ENCODE measurements at places on chromosomes 5 and 9.

GRCh38 chr9:113638490-113638889 is 175.0 kb downstream of the RGS3 start:
- DNase-seq: no peak

- no peak for DNase-seq
Observed at GRCh38 chr5:81545911-81546310, 152.0 kb upstream of the ACOT12 start.

- DNase-seq: no peak
Observed at GRCh38 chr9:95225076-95225725, 92.3 kb downstream of the FANCC start.

DNA sequence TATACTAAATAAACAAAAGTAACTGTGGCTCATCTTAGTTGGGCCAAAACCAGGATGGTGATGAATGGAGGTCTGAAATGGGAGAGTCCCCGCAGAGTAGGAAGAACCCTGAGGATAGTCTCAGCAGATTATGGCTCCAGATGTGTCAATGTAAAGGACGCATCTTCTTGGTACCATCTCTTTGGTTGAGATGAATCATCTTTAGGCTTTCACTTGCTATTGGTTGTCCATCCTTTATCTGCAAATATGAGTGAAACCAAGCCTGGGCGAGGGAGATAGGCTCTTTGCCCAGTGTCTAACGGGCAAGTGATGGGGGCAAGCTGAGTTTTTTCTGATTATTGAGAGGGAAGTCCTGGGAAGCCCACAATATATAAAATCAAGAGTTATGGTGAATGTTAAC is 19.4 kb upstream of the LCP2 start:
- no peak for DNase-seq

GRCh38 chr5:15203376-15203775 is 296.6 kb upstream of the FBXL7 start:
- no peak for DNase-seq

DNA sequence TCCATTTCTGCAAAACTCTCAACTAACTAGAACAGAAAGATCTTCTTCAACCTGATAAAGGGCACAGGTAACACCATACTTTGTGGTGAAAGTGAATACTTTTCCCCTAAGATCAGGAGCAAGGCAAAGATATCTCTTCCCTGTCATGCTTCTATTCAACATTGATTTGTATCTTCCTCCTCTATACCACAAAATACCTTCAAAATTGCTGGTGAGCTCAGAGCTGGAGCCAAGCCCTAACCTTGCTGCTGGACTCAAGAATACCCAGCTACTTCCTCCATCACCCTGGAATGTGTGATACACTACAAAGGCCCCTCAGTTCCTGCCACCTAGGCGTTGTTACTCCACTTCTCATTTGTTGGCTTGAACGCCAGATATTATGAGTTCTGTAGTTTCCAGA is 499.0 kb downstream of the ACTL7B start:
- no peak for DNase-seq

DNA sequence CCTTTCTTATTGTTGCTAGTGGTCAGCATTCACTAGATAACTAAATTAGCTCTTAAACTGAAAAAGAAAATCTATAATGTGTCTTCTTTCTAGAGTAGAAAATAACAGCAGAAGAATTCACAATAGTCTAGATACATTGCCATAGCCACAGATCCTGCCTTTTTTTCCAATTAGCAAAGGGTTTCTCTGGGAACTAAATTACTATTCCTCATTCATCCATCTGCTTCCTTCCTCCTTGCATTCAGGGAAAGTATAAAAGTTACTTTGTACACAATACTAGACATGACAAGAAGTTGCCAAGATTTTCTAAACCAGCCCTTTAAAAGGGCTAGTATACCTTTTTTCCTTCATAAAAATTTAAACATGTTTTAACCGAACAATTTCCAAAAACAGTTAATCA is 21.2 kb upstream of the WDR41 start:
- no peak for DNase-seq

GRCh38 chr9:27929841-27930240 is 356.6 kb upstream of the C9orf72 start:
- DNase-seq: no peak

GRCh38 chr5:162243651-162244050 is 176.1 kb downstream of the GABRG2 start:
- DNase-seq: no peak

- DNase-seq: peak; percentile 22
Observed at GRCh38 chr9:96450613-96451528, 902 bp downstream of the HABP4 start.

DNA sequence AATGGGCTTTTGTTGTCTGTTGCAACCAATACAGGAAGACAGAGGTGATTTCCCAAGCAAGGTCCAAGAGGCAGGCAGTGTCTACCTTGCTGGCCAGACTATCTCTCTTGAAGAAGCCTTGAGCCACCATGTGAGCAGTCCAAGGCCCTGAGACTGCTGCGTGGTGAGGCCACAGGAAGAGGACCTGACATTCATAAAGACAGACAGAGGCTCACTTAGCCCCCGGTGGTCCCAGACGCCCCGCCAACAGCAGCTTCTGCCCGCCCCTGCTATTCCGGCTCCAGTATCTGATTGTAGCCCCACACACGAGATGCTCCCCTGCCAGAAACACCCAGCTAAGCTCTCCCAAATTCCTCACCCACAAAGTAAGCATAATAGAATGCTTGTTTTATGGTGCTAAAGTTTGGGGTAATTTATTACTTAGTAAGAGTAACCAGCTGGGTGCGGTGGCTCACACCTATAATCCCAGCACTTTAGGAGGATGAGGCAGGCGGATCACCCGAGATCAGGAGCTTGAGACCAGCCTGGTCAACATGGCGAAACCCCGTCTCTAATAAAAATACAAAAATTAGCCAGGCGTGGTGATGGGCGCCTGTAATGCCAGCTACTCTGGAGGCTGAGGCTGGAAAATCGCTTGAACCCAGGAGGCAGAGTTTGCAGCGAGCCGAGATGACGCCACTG is 22.8 kb upstream of the FUBP3 start:
- DNase-seq: no peak

- DNase-seq: no peak
Observed at GRCh38 chr5:78523314-78524193, 125.0 kb downstream of the LHFPL2 start.

DNA sequence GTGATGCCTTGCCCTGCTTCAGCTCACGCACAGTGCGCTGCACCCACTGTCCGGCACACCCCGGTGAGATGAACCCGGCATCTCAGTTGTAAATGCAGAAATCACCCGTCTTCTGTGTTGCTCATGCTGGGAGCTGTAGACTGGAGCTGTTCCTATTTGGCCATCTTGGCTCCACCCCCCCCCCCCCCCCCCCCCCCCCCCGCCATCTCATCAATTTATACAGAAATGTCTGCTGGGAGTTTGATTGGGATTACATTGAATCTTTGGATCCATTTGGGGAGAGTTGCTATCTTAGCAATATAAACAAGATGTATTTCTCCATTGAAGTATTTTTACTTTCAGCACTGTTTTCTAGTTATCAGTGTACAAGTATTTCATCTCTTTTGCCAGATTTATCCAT is 55.2 kb downstream of the RIC1 start:
- no peak for DNase-seq

DNA sequence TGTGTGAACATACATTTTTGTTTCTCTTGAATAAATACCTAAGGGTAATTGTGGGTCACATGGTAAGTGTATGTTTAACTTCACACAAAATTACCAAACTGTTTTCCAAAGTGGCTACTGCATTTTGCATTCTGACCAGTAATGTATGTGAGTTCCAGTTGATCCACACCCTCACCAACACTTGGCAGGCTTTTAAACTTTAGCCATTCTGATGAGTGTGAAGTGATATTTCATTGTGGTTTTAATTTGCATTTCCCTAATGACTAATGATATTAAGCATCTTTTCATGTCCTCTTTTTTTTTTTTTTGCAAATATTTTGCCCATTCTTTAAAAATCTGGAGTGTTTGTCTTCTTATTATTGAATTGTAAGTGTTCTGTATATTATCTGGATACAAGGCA is 53.5 kb upstream of the MAST4 start:
- DNase-seq: no peak

GRCh38 chr9:80968611-80969010 is 720.7 kb downstream of the TLE1 start:
- DNase-seq: no peak

DNA sequence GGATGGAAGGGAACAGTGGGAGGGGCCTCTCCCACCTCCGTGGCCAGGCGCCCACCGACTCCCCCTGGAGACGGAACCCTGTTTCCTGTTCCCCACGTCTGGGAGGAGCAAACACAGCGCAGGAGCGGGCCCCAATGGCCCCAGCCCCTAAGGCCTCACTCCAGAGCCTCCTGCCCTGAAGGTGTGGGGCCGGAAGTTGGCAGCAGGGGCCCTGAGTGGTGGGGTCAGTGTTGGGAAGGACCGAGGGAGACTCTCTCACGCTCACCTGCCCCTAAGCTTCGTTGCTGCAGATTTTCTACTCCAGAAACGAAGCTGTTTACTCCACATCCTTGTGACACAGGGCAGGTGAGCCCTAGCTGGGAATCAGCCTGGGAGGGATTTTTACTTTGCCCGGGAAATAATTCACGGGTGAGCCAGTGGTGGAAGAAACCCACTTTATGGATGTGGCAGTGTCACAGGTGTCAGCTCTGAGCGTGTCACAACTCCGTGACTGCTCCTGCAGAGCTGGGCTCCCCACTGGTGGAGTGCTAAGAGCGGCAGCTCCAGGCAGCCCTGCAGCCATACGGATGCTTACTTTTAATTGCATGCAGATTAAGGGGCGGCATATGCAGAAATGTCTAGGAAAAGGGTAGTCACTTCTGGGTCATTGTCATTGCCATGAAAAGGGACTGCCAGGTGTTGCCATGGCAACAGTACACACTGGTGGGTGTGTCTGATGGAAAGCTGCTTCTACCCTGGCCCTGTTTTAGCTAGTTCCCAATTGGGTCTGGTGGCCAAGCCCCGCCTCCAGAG is 77.5 kb upstream of the OLFM1 start:
- DNase-seq: no peak

GRCh38 chr5:133284306-133284705 is 232.5 kb downstream of the HSPA4 start:
- no peak for DNase-seq

GRCh38 chr5:96794757-96795156 is 13.0 kb downstream of the ERAP1 start:
- no peak for DNase-seq

DNA sequence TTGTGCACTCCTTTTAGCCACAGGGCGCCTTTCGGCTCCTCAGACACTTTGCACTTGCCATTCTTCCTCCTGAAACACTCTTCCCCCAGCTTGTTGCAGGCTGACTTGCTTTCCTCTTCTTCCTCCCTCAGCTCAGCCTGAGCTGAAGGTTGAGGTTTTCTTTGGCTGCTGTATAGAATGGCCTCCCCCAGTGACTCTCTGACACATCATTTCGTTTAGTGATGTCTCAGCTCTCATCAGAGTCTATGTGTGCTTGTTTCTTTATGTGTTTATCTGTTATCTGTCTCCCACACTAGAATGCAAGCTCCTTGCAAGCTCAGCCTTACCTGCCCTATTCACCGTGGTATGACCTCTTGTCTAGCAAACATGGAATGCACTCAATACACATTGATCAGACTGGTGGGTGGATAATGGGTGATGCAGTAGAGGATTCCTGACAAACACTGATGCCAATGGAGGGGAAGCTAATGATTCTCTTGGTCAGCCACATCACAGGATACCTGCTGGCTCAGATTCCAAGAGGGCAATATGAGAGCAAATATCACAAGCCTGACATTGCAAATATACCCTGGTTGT is 112.9 kb upstream of the STC2 start:
- no peak for DNase-seq

GRCh38 chr9:94772144-94772543 is 45.6 kb downstream of the AOPEP start:
- DNase-seq: no peak

- no peak for DNase-seq
Observed at GRCh38 chr5:17373814-17374556, 124.0 kb upstream of the TAF11L2 start.

DNA sequence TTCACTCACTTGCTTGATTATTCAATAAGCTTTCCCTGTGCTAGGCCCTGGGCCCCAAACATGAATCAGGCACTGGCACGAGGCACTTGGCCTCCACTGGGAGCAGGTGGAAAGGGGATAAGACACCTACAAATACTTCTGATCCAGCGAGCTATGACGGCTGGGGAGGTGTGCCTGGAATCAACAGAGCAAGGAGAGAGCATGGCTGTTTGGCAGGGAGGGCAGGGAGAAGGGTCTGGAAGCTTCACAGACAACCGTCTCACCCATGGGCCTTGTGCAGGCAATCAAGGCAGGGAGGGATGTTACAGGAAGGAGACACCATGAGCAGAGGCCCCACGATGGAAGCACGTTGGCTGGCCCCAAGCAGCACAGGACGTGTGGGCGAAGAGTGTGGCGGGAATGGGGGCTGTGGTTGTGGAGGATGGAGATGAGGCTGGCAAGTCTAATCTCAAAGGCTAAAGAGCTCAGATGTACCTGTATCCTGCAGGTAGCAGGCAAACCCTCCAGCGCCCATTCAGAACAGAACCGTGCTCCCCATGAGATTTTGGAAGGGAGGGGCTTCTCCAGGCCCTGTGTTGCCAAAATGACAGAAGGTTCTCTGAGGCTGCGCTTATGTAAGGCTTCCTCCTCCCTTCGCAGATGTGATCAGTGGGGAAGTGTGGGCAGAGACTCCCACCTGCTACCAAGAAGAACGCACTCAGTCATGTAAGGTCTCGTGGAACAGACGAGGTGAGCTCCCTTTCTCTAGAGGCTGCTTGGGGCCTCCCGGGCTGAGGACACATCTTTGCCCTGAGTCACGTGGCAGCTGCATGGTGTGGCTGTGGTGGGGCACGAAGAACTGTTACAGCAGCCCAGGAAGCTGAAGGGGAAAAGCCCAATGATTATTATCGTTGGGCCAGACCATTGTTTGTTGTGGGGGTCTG is 189.7 kb downstream of the DAB2IP start:
- no peak for DNase-seq

GRCh38 chr9:129312251-129313122 is 134.4 kb upstream of the IER5L start:
- DNase-seq: no peak

GRCh38 chr5:180428598-180428997 is 65.6 kb upstream of the CNOT6 start:
- no peak for DNase-seq

DNA sequence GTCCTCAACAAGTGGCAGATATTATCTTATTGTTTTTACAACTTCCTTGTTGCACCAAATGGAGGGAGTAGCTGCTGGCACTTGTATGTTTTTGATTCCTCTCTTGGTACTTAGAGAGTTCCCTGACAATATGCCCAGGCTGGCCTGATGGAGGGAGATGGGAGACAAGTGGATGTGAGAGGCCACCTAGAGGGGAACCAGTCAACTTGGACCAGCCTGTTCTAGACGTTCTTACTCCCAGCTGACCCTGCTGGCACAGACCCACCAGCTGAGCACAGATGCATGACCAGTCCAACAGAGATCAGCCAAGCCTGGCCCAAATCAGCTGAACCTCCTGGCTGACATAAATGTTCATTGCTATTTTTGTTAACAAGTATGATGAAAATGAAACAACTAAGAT is 60.9 kb upstream of the GDNF start:
- no peak for DNase-seq

- DNase-seq: no peak
Observed at GRCh38 chr9:134208310-134208841, 44.0 kb upstream of the RNU6ATAC start.

- DNase-seq: no peak
Observed at GRCh38 chr5:57900381-57900944, 417.9 kb upstream of the ACTBL2 start.

All from endothelial cell (in vitro differentiated cells).